ENCODE measurements at places on chromosomes 3 and 15.

DNA sequence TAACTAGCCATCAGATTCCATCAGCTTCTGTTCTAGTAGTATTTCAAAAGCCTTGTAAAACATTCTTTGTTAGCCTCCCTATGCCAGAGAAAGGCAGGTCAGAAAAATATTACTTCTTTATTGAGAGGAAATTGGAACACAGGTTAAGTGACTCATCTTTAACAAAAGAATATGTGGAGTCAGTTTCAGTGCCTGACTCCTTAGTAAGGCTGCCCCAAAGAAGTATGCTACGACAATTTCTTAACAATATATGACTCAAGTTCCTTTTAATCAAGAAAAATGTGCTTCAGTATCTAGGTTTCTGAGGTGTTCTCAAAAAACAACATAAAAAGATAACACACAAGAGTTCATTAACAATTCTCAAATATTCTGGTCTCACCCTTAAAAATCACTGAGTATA, 139.2 kb downstream of the VPS13C start:
- DNase-seq = no peak

GRCh38 chr3:184030536-184030935, 1.0 kb upstream of the HTR3D start:
- DNase-seq = no peak

GRCh38 chr15:55799291-55800212, 56.6 kb upstream of the PRTG start:
- DNase-seq = peak; percentile 69

DNA sequence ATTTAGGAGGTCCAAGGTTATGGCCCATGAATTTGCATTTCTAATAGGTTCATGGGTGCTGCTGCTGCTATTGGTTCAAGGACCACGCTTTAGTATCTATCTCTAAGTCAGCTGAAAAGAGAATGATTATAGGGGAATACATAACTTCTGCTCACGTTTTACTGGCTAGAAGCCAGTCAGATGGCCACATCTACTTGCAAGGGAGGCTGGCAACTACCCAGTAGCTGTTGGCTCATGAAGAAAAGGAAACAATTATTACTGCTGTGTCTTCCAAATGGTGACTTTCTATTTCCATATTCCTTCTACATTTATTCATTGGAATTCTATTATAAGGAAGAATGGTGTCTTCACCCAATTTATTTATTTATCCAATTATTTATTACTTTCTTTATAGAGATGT, 54.2 kb downstream of the SLC25A36 start:
- peak; percentile 9 for DNase-seq

DNA sequence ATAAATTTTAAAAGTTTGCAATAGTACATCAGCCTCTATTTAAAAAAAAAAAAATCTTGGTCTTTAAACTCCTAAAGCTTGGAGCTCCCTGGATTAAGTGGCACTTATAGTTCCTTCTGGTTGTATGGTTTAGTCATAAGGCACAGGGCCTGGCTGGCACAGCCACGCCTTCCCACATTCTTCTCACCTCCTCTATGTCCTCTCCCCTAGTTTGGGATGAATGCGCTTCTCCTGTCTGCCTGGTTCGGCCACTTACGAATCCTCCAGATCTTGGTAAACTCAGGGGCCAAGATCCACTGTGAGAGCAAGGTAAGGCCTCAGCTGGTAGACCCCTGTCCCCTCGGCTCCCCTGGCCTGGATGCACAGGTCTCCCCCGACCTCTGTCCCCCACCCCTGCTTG, 10.0 kb downstream of the ANKDD1A start:
- DNase-seq = no peak

DNA sequence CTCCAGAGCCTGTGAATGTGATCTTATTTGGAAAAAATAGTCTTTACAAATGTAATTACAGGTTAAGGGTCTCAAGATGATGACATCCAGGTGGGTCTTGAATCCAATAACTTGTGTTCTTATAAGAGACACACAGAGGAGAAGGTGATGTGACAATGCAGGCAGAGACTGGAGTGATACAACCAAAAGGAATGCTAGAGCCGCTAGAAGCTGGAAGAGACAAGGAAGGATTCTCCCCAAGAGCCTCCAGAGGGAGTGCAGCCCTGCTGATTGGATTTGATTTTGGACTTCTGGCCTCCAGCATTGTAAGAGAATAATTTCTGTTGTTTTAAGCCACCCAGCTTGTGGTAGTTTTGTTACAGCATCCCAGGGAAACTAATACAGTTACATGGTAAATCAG, 9.7 kb downstream of the MYH15 start:
- DNase-seq = no peak

- no peak for DNase-seq
Observed at GRCh38 chr3:191401775-191402357, 59.1 kb upstream of the PYDC2 start.

GRCh38 chr3:152309031-152309430, 40.3 kb downstream of the MBNL1 start:
- no peak for DNase-seq

GRCh38 chr3:143200001-143200924, 80.7 kb downstream of the CHST2 start:
- peak; percentile 35 for DNase-seq

DNA sequence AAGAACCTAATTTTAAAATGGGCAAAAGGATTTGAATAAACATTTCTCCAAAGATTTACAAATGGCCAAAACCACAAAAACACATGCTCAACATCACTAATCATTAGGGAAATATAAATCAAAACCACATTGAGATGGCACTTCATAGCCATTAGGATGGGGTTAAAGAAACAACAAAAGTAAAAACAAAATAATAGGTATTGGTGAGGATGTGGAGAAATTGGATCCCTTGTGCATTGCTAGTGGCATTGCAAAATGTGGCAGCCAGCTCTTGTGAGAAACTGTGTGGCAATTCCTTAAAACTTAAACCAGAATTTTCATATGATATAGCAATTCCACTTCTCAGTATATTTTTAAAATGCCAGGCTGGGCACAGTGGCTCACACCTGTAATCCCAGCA, 126.5 kb downstream of the STT3B start:
- DNase-seq = no peak

DNA sequence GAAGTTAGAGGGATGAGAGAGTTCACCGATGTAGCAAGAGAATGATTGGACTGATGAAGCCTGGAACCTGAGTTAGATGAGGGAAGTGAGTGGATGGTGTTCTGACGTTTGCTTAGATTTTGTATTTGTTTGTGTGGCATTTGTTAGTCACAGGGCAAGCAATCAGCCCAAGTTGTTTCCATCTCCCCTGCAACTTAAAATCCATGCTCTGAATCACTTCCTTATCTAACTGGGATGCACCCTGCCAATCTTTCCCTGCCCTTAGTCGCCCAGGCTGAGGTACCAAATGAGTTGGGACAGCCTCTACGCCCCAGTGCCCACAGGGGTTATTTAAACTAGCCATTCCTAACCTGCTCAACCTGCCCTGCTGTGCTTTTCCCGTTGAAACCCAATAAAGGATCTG, 12.6 kb downstream of the PAQR5 start:
- DNase-seq = no peak

DNA sequence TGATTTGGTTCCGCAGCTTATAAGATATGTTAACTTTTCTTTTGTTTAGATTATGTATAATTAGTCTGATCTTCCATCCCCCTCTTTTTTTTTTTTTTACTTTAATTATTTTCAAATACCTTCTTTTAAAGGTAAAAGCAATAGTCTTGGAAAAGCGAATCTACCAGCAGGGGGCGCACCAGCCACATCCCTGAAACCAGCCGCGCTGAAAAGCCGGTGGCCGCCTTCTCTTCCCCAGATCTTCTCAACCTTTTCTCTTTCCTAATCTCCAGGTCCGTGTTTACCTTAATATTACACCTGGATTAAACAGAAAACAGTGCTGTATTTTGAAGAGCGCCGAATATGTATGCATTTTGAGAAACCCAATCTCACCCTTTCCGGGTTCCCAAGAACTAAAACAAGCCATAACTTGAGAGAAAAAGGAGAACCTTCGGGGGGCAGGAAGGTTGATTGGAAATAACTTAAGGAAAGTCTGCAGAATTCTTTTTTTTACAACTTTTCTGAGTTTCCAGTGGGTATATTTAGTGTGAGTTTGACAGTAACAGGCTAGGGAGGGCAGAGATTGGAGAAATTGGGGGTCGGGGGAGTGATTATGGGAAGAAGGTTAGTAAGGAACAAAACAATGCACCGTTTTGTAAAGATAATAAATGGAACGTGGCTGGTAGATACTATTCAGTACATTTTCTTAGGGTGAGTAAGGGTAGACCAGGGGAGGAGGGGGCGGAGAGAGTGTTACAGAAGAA, 2.0 kb upstream of the SOX2 start:
- DNase-seq = peak; percentile 79

DNA sequence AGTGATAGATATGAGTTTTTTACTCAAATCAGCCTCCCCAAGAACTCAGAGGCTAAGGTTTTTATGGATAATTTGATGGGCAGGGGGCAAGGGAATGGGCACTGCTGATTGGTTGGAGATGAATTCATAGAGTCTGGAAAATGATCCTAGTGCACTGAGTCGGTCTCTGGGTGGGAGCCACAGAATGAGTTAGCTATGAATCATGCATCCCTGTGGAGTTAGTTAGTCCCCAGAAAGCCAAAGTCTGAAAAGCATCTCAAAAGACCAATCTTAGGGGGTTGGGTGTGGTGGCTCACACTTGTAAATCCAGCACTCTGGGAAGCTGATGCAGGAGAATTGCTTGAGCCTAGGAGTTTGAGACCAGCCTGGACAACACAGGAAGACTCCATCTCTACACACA, 516.1 kb downstream of the AGBL1 start:
- no peak for DNase-seq

GRCh38 chr3:165895919-165896318, 58.7 kb upstream of the BCHE start:
- peak; percentile 49 for DNase-seq

GRCh38 chr3:129612534-129613366, 6.3 kb upstream of the PLXND1 start:
- DNase-seq = no peak

GRCh38 chr3:11134794-11135193, 19.5 kb upstream of the HRH1 start:
- DNase-seq = no peak

DNA sequence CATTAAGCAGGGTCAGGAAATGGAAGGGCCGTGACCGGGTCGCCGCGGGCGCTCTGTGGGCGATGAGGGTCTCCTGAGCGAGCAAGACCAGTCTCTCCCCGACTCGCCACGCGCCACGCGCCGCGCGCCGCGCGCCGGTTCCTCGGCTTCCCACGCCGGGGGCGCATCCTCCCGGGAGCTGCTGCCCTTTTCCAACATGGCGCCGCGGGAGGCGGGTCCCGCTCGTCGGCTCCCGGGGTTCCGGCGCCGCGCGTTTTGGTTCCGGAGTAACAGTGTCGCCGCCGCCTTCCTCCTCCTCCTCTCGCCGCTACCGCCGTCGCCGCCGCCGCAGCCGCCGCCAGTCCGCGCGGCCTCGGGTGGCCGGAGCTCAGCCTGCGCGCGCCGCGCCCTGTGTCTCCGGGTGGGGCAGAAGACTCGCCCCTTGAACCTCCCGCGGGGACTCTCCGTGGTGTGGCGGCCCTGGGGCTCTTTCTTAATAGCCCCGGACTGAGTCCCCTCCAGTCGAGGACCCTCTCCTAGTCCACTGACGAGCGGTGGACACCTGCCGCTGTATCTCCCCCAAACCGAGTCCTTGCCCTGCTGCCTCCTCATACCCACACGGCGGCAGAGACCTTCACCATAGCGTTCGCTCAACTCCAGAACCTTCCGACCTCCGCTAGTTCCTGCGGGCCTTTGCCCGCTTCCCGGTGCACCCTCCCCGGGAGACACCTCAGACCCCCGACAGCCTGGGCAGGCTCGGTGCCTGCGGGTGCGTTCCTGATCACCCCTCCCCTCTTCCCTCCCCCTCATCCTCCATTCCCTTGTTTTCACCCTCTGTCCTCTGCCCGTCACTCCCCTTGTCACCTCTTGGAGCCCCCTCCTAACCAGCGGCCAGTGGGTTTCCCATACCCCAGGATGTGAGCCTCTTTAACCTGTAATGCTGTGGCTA, at the start of gene MAP2K5:
Gene MAP2K5, plus strand, starts transcription at position 284 of the 928 bp plus-strand sequence. Its CDS starts 633 bp downstream, at position 917.
- DNase-seq = peak; percentile 88

DNA sequence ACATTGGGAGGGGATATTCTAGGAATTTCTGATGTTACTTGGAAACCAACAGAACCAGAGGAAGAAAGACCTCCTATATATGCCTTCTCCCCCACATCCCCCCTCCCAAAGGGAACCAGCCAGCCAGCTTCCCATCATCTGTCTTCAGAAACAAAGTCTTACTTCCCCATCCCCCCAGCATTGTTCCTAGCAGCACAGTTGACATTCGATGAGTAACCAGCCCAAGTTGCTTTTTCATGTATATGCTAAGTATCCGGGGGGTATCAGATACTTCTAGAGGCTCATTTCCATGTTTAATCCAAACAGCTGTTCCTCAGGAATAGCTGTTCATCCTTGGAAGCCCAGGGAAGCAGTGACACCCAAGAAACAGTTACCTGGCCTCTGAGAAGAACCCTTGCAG, 16.0 kb downstream of the RMDN3 start:
- no peak for DNase-seq

DNA sequence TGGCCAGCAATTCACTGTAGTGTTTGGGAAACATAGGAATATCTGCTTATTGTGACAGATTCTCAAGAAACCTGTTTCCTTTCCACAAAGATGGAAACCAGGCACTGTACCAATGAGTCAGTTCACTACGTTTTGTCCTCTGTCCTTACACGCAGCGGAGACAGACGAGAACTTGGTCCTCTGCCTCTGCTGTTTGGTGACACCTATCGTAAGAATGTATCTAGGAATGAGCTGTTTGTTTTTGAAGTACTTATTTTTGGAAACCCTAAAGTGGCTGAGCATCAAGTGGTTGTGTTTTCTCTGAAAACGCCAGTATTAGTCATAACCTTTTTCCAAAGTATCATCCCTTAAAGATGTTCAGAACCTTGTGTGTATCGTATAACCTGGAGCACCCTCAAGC, 93.0 kb downstream of the PGPEP1L start:
- no peak for DNase-seq

- DNase-seq = no peak
Observed at GRCh38 chr15:65285291-65286068, 1.2 kb downstream of the PARP16 start.

DNA sequence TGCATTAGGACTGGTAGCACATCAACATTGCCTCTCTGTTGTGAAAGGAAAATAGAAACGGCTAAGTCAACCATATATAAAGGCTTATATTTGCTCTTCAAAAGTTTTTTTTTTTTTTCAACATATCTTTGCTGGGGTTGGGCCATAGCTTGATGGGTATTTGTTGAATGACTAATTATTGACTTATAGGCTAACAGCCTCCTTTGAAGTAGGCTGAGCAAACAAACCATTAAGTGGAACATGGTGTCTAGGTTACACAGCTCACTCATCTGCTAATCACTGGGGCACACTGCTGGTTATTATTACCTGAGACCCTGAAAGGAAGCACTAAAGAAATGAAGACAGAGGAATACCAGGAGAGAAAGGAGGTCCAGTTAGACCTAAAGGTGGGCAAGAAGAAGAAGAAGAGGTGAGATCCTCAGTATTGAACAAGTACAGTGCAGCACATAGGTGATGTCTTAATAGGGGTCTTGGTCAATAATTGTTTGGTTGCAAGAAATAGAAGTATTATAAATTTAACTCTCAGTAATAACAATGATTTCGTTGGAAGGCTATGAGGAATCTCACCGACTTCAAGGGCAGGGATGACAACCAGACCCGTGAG, 139.4 kb downstream of the RPLP1 start:
- no peak for DNase-seq
